Activated CD8-positive, alpha-beta memory T cell treated with anti-CD3 and anti-CD28 coated beads, Interleukin-2, amount 50 U/mL, for 48 hours (primary cell): ENCODE measurements at places on chromosomes 11 and 22.

GRCh38 chr22:20774882-20775281 is 969 bp downstream of the SERPIND1 start:
- no peak for DNase-seq

DNA sequence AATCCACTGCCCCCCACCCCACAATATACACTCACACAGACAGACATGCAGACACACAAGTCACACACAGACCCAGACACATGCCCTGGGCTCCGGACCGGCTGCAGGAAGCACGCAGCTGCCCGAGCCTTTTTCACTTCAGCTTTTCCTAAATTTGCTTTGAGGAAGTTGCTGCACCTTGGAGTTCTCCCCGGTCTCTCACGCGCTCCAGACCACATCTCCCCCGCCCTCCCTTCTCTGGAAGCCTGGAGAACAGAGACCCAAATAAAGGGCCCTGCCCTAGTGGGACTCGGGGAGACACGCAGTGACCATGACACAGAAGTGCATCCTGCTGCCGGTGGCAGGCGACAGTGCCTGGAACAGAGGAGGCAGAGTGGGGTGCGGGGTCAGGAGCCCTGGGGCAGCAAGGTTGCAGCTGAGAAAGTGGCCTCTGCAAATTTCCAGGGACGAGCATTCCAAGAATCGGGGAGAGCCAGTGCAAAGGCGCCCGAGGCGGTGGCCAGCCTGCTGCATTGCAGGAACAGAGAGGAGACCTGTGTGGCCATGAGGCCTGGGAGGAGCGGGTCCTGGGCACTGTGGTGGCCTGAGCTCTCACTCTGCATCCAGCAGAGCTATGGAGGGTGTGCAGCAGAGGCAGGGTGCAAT is 19.1 kb downstream of the RPL3 start:
- no peak for DNase-seq

DNA sequence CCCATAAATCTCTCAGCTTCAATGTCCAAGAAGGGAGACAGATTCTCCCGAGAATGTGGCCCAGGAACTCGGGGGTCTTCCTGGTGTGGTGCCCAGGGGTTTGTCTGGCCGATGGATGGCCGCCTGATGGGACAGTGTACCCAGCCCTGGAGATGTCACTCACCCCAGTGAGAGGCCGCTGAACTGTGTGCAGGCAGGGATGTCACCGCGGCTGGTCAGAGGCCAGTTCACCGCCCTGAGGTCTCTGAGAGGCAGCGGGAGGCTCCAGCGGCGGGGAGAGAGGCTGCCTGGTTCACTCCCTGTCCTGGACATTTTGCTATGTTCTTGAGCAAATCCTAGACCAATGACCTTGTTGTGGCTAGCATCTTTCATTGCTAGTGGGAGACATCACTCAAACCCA is 1349.5 kb downstream of the BRD1 start:
- DNase-seq: peak; percentile 3

GRCh38 chr22:23072077-23072910 is 2.0 kb downstream of the GNAZ start:
- DNase-seq: no peak

GRCh38 chr22:23233752-23234408 is 53.6 kb downstream of the BCR start:
- DNase-seq: peak; percentile 90

GRCh38 chr11:65487467-65488272 is 11.2 kb upstream of the MALAT1 start:
- no peak for DNase-seq
